Activated B cell treated with CpG ODN at 0.5 μM for 24 hours (primary cell): ENCODE measurements at places on chromosomes 6 and 20.

GRCh38 chr6:68473433-68474210 is 161.5 kb upstream of the ADGRB3 start:
- no peak for DNase-seq

DNA sequence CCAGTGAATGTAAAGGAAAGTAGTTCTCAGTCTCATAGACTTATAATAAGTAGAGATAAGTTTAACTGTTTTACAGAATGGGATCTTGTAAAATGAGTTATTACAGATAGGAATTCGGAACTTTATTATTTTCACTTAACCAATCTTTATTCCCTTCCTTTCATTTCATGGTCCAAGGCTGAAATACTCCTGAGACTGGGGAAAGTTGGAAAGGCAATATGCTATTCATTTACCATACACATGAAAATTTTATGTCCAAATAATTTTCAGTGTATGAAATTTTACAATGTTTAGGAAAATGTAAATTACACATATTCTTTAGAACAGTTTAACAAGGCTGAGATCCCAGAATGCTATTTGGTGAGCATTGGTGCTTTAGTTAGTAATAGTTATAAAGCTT is 62.3 kb downstream of the HMGCLL1 start:
- no peak for DNase-seq

DNA sequence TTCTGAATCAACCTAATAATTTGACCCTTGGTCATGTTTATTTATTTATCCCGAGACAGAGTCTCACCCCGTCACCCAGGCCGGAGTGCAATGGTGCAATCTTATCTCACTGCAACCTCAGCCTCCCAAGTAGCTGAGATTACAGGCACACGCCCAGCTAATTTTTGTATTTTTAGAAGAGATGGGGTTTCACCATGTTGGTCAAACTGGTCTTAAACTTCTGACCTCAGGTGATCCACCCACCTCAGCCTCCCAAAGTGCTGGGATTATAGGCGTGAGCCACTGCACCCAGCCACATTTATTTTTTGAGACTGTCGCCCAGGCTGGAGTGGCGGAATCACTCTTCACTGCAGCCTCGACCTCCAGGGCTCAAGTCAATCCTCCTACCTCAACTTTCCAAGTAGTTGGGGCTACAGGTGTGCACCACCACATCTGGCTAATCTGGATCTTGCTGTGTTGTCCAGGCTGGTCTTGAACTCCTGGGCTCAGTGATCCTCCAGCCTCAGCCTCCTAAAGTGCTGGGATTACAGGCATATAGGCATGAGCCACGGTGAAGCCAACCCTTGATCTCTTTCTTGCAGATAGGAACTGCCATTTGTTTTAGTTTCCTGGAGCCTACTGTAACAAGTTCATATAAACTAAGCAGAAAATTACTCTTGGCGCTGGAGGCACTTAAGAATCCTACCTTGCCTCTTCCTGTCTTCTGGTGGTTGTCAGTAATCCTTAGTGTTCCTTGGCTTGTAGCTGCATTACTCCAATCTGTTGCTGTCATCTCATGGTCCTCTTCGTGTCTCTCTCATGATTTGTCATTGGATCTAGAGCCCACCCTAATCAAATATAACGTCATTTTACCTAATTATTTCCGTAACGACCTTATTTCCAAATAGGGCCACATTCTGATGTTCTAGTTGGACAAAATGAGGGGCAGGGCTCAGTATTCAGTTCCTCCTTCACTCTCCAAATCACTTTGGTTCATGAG is 2.3 kb downstream of the RPS18 start:
- DNase-seq = no peak

GRCh38 chr6:167153521-167153959 is 4.2 kb downstream of the GPR31 start:
- no peak for DNase-seq

GRCh38 chr6:127932708-127933107 is 31.9 kb upstream of the THEMIS start:
- DNase-seq = no peak

DNA sequence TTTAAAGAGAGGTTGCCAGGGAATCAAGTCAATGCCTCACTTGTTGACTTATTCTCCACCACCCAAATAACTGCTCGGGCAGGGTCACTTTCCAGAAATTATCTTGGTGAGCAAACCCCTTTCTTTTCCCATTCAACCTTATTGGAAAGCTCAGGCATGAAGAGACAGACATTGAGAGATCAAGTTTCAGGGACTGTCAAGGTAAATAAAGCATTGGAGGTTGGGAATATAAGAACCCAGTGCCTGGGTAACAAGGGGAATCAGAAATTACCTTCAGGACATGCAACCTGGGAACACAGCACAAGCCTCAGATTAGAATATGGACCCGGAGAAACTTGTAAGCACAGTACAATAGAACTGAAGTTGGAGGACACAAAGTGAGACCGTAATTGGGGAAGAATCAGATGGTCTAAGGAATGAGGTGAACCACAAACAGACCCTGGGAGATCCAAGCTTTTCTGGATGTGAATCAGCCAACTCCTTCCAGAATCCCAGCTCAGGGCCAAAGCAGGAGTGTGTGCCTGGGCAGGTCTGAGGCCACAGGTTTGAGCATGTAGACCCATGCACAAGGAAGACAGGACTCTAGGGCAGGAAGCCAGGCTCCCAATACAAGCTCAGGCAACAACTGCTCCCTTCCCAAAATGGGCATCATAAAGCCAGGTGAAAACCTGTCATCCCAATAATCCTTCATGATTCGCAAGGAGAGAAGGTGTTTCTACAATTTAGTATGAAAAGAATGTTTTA is 512.8 kb downstream of the MAFB start:
- no peak for DNase-seq

DNA sequence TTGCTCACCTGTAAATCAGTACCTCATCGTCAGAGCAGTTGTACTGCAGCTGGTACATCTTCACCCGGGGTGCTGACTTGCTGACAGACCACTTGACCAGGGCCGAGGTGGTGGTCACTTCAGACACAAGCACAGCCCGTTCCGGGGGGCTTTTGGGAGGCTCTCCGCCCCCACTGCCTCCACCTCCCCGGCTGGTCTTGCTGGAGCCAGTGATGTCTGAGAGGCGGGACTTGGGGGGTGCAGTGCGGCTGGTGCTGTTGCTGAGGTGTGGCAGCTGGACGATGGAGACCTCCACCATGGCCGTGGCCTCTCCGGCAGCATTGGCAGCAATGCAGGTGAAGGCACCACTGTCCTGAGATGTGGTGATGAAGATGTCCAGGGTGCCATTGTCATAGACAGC is 155.5 kb downstream of the LRFN2 start:
- DNase-seq = no peak

DNA sequence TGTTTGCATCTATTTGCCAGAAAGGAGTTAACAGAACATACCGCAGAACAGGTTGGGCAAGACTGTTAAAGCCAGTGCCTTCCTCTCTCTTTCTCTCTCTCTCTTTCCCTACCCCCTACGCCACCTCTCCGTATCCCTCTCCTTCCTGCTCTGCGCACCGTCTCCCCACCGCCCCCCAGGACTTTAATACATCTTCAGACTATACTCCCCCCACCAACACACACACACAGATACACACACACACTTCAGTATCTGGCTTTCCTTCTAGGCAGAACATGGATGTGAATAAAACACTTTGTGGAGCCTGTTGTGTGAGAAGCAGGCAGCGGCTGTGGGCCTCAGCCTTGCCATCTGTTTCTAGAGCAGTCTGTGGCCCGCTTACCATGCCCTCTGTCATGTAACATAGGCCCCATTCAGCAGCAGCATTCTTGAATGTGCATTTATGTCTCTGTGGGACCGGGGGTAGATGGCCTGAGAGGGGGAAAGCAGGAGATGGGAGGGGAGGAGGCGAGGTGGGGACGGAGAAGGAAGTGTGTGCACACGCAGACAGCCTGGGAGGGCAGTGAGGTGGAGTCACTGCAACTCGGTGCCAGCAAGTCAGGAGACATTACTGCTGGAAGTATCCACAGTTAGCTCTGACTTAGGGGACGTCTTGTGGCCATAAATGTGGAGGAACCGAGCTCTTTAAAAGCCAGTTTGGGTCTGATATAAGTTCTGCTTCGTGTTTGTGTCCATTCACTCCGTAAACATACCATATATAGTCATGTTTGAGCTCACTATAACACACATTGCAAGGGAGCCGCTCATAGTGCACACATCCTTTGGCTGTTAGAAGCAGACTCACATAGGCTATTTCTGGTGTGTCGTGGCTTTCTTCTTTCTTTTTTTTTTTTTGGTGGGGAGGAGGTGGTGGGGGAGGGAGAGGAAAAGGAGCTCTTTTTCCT is 38.4 kb downstream of the RREB1 start:
- no peak for DNase-seq

DNA sequence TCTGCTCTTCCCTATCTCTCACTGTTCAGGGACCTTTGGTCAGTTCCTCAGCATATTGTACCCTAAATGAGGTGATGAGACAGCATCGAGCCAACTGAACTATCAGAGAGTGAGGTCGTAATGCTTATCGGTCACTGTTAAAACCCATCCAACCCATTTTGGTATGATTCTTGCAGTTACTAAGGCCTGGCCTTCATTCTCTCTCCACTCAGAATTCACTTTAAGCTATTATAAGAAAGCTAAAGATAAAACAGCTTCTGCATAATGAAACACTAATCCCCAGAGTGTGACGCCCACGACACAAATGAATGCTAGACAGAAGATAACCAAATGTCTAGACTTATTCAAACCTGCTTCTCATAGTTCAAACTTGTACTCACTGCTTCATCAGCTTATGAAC is 175.8 kb downstream of the GMPR start:
- DNase-seq = no peak

- no peak for DNase-seq
Measured at GRCh38 chr6:9461188-9461587, 953.7 kb downstream of the TFAP2A start.

DNA sequence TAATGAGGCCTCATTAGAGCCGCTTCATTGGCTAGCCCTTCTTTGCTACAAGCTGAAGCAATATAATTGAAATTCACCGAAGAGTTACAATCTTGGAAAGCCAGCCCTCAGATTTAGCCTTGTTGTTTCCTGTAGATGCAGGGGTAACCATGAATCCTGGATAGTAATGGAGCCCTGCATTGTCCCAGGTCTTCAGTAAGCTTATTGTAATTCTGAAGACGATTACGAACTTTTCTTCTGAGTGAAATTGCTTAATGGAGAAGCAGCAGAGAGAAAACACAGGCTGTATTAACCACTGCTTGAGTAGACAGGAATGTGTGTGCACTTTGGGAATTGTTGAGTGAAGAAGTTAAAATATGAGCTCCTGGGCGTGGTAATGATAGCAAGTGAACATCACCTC is 26.3 kb upstream of the NAA20 start:
- no peak for DNase-seq

DNA sequence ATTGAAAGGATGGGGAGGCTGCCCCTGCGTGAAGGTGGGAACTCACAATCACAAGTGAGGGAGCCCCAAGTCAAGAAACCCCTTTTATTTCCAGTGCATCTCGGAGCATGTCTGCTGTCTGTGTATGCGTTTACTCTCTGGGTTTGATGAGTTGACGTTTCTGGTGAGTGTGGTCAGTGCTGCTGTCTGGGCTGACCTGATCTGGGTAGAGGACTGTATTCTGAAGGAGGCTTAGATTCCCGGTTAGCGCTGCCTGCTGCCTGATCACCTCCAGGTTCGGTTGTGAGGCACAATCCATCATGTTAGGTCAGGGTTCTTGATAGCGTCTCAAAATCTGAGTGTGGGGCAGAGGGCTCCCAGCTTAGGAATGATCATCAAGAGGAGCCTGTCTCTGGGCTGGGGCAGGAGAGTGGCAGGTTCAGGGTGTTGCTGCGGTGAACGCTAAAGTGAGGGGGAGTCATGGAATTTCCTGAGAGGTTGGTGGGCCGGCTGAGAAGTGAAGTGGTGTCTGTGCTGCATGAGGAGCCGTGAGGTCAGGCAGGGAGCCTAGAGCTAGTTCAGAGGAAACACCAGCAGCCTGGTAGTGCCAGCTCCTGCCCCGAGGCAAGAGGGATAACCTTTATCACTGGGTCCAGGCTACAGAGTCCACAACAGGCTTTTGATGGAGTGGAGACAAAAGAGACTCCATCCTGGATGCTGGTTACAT is 225.3 kb upstream of the CST7 start:
- DNase-seq = no peak

DNA sequence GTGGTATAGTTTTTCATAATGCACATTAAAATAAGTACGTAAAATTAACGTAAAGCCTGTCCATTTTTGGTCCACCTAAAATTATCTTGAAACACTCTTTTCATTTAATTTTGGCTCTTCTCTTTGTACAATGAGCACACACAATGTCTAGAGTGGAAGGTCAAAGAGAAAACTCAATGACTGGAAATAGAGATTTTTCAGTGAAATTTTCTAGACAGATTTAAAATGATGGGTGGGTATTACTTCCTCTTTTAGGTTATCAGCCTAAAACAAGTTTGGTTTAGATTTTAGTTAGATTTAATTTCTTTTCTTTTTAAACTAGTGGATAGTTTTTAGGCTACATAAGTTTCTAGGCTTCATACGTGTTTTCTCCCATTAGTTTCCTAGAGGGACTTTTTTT is 24.9 kb downstream of the DSE start:
- DNase-seq = no peak

DNA sequence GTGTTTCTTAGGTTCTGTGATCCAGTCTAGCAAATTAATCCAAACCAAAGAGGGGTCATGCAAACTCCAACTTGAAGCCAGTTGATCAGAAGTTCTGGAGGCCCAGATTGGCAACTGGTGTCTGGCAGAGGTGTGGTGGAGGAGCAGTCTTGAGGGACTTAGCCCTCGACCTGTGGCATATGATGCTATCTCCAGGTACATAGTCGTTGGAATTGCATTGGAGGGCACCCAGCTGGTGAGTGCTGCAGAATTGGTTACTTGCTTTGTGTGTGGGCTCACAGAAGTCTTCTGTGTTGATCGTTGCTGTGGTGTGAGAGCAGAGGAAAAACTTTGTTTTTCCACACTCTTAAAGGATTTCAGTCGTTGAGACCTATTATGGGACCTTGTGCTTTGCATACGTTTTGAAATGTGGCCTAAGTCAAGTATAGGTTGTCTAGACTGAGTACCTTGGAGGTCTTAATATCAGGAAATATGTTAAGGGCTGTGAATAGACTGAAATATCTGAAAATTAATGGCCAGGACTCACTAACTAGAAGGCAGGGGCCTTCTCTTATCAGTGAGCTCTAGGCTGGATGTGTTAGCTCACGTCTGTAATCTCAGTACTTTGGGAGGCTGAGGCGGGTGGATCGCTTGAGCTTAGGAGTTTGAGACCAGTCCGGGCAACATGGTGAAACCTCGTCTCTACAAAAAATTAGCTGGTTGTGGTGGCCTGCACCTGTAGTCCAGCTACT is 7.8 kb downstream of the PANK2 start:
- DNase-seq = no peak
